Endothelial cell of umbilical vein (primary cell): ENCODE measurements at places on chromosomes 13 and 19. TPM values are rescaled to one million over a fixed set of nuclear protein-coding genes. Genes with fewer than 3 reads are reported as not detected.

GRCh38 chr19:46972311-46972710 lies 47.3 kb upstream of the NPAS1 start:
- H3K4me3 ChIP-seq = no peak overlapping the region
- no peaks in the 10 kb centered on the region for H3K27me3 ChIP-seq
- H3K4me1 ChIP-seq = peaks cover 31% of the 10 kb centered on the region
- DNase-seq = no peak
- H3K36me3 ChIP-seq = no peaks in the 10 kb centered on the region
- H3K27ac ChIP-seq = no peak overlapping the region

- no peak overlapping the region for H3K27ac ChIP-seq
- no peaks in the 10 kb centered on the region for H3K36me3 ChIP-seq
- H3K4me1 ChIP-seq = no peaks in the 10 kb centered on the region
- H3K4me3 ChIP-seq = no peak overlapping the region
Observed at GRCh38 chr13:113730258-113730691, 28.8 kb upstream of the TMEM255B start.

GRCh38 chr19:31109636-31110035 lies 239.6 kb downstream of the TSHZ3 start:
- H3K27me3 ChIP-seq = no peaks in the 10 kb centered on the region
- H3K36me3 ChIP-seq = no peaks in the 10 kb centered on the region
- no peak overlapping the region for H3K4me3 ChIP-seq
- DNase-seq = no peak
- no peaks in the 10 kb centered on the region for H3K4me1 ChIP-seq

- no peak for DNase-seq
- H3K4me1 ChIP-seq = no peaks in the 10 kb centered on the region
- no peaks in the 10 kb centered on the region for H3K27me3 ChIP-seq
- no peak overlapping the region for H3K4me3 ChIP-seq
Observed at GRCh38 chr13:21362741-21363140, 96.4 kb downstream of the ZDHHC20 start.

DNA sequence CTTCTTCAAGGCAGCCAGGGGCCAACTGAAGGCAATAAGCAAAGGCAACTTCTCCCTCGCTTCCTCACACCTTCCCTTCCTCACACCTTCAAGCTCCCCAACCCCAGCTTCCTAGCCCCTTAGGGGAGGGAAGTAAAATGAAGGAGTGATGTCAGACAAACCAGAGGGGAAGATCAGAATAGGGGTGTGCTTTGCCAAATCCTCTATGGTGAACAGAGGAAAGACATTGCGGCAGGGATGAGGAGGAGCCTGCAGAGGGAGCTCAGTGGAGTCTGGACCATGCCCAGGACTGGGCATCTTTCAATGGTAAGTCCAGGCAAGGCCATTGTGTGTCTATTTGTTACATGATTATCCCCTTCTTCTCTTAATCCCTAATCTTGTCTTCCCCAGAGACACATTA lies 164.0 kb downstream of the TSHZ3 start:
- no peaks in the 10 kb centered on the region for H3K27me3 ChIP-seq
- H3K36me3 ChIP-seq = no peaks in the 10 kb centered on the region
- no peaks in the 10 kb centered on the region for H3K4me1 ChIP-seq

- peaks cover 13% of the 10 kb centered on the region for H3K4me1 ChIP-seq
- peak overlapping the region; percentile 100 for H3K4me3 ChIP-seq
- peak overlapping the region; percentile 68 for H3K27ac ChIP-seq
- no peak for DNase-seq
Observed at GRCh38 chr19:2455851-2456570, 748 bp downstream of the LMNB2 start.

GRCh38 chr13:103297083-103297482 lies 230.9 kb upstream of the SLC10A2 start:
- H3K4me1 ChIP-seq = no peaks in the 10 kb centered on the region
- H3K4me3 ChIP-seq = no peak overlapping the region
- H3K27ac ChIP-seq = no peak overlapping the region

The DMPK gene
- 70.4 and 73.3 TPM in 2 replicates for total RNA-seq

The CEACAM4 gene
- not detected in 2 replicates for total RNA-seq
